ENCODE measurements at places on chromosomes 3 and 15. TPM values are rescaled to one million over a fixed set of nuclear protein-coding genes. Genes with fewer than 3 reads are reported as not detected.

The MAP3K13 gene
- polyA plus RNA-seq, result 21.7 TPM

The ZBED2 gene
- polyA plus RNA-seq, result not detected

DNA sequence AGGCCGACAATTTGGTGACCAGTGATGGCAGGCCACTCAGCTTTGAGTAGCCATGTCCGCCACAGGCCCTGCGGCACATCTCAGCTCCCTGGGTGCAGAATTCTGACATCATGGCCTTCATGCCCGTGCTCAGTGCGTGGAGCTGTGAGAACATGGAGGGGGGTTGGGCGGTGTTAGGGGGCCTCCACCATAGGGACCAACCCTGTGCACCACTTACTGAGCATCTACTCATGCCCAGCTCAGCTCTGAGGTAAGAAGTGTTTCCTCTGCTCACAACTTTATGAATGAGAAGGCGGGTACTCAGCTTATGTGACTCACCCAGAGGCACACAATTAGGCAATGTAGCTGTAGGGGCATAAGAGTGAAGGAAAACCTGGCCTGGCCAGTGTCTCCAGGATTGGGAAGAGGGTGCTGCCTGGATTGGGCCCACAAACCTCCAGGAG is 10.5 kb downstream of the ACOX2 start:
- no peak for DNase-seq

DNA sequence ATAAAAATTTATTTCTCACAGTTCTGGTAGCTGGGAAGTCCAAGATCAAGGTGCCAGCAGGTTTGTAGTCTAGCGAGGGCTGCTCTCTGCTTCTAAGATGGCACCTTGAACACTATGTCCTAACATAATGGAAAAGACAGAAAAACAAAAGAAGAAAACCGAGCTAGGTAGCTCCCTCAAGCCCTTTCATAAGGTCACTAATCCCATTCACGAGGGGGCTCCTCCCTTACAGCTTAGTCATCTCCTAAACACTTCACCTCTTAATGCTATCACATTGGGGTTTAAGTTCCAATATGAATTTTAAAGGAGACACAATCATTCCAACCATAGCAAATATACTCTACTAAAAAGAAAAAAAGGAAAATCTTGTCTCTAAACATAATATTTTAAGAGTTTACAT is 23.6 kb downstream of the GOLGA6D start:
- DNase-seq, result no peak

- no peak for DNase-seq
These were observed 9.8 kb downstream of the KLHL24 start for GRCh38 chr3:183645254-183645653.

GRCh38 chr3:157816296-157816695 is 289.9 kb downstream of the SHOX2 start:
- no peak for DNase-seq

GRCh38 chr3:174477491-174477890 is 381.6 kb upstream of the NAALADL2 start:
- no peak for DNase-seq
